Activated CD8-positive, alpha-beta memory T cell treated with anti-CD3 and anti-CD28 coated beads, Interleukin-2, amount 50 U/mL, for 4 hours (primary cell): ENCODE measurements at places on chromosomes 4 and X.

DNA sequence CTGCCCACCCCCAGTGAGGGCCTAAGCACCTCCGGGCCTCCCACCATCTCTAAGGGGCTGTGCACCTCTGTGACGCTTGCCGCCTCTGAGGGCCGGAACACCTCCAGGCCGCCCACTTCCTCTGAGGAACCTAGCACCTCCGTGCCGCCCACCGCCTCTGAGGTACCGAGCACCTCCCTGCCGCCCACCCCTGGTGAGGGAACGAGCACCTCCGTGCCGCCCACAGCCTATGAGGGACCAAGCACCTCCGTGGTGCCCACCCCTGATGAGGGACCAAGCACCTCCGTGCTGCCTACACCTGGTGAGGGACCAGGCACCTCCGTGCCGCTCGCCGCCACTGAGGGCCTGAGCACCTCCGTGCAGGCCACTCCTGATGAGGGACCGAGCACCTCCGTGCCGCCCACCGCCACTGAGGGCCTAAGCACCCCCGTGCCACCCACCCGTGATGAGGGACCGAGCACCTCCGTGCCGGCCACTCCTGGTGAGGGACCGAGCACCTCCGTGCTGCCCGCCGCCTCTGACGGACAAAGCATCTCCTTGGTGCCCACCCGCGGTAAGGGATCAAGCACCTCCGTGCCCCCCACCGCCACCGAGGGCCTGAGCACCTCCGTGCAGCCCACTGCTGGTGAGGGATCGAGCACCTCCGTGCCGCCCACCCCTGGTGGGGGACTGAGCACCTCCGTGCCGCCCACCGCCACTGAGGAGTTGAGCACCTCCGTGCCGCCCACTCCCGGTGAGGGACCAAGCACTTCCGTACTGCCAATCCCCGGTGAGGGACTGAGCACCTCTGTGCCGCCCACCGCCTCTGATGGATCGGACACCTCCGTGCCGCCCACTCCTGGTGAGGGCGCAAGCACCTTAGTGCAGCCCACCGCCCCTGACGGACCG is 977 bp downstream of the MAGEE1 start:
- DNase-seq = peak; percentile 55

DNA sequence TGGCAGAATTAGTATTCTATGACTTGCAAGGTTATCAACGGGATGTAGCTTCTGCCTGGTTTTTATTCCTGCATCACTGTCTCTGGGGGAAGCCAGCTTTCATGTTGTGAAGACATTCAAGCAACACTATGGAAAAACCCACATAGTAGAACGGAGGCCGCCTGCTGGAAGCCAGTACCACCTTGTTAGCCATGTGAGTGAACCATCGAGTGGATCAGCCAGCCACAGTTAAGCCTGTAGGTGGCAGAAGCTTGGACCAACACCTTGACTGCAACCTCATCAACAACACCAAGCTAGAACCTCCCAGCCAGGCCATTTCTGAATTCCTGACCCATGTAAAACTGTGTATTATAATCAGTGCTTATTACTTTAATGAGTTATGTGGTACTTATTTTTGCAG is 538.2 kb downstream of the KCNIP4 start:
- no peak for DNase-seq

- no peak for DNase-seq
These were observed 161.0 kb upstream of the RASGEF1B start for GRCh38 chr4:81632581-81633299.

DNA sequence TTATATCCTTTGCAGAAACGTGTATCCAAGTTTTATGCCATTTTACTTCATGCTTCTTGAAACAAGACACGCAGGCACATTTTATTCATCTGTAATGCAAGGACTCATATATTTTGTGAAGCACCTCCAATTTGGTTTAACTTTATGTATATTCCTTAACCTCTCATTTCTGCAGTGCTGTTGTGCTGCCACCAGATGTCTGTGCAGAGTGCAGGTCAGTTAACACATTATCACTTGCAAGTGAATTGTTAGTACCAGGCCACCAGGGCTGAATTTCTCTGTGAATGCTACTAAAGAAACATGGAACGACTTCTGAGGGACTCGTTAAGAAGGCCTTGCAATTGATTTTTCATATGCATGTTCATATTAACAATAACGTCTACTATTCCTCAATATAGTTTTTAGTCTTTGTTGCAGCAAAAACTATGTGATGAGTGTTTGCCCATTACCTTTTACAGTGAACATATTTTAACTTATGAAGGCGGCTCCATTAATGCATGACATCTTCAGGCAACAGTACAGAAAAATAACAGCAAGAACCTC is 770.3 kb downstream of the NLGN4X start:
- no peak for DNase-seq

GRCh38 chr4:164096766-164097518 is 602.5 kb downstream of the TMA16 start:
- DNase-seq = no peak

GRCh38 chr4:124710015-124710741 is 2.4 kb downstream of the ANKRD50 start:
- DNase-seq = no peak

DNA sequence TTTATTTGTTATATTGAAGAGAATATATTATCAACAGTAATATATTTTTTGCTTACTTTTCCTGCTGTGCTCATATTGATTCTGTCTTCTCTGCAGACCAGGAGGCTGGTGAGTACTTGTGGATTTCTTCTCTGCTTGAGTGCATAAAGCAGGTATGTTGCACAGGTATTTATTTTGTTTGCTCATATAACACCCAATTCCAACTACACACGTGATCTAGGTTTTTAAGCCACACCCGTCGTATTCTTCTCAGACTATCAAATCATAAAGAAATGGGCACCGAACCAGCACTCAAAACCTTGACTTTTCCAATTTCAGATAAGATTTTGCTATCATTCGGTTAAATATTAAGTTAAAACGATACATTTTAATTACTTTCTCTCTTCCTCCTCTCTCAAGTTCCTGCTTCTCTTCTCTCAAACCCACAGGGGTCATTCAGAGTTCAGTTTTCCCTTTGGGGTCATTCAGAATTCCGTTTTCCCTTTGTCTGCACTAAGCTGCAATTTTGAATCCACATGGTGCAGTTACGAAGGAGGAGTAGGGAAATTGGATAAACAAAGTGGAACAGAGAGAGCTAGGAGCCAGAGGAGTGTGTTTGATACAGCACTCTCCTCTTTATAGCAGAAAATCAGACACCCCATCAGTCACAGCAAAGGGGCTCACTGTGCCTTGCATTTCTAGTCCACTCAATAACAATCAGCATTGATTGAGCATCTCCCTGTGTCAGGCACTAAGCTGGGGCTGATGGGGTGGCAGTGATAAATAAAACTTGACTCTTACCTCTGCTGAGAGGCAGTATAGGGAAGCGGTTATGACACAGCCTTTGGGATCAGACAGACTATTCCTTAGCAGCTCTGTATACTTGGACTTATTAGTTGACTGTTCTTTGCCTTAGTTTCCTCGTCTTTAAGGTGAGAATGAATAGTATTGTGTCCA is at the start of gene ADH1C:
ADH1C (minus strand) TSS at position 145 of the 936 bp plus-strand sequence; CDS start at position 74, 71 bp downstream.
- DNase-seq = no peak

DNA sequence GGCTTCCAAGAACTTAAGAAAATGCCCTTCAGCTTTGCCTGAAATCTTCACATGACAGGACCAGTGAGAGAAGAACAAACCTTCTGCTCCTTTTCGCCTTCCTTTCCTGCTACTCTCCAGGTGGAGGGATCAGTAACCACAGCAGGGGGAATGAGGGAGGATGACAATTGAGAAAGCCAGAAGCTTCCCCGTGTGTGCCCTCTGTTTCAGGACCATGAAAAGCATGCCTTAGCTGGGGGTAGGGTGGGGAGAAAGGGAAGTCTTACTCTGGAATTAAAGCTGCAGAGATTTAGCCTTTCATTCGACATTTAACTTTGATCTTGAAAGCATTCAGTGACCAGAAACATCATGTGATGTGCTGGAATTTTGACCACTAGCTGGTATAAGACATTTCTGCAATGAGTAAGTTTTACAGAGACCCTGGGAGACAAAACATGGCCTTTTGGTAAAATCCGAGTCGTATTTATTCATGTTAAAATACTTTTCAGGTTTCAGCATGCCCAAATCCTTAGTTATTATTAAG is 10.6 kb upstream of the PUDP start:
- no peak for DNase-seq

DNA sequence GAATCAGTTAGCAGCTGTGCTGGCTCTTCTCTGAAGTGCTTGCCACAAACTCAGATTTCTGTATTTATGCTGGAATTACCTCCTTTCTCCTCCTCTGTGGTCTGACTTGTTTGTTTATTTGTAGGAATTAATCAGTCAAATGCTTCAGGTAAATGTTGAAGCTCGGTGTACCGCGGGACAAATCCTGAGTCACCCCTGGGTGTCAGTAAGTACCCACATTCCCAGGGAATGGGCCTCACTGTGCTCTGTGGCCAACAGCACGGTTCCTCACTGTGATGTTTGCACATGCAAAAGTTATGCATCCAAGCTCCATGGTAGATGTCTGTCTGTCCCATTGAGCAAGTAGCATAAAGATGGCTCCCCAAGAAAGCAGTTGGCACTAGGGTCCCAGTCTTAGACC is 169.9 kb downstream of the DCLK2 start:
- DNase-seq = no peak

GRCh38 chr4:84051639-84052038 is 447.5 kb downstream of the NKX6-1 start:
- DNase-seq = no peak

- no peak for DNase-seq
These were observed 72.6 kb downstream of the GPR82 start for GRCh38 chrX:41796577-41796976.

DNA sequence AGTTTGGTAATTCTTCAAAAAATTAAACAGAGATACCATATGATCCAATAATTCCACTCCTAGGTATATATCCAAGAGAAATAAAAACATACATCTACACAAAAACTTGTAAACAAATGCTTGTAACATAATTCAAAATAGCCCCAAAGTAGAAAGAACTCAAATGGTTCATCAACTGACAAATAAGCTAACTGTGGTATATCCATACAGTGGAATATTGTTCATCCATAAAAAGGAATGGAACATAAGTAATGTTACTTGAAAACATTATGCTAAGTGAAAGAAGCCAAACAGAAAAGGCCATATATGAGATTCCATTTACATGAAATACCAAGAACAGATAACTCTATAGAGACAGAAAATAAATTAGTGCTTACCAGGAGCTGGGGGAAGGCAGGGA is 13.4 kb downstream of the RBBP7 start:
- no peak for DNase-seq

- no peak for DNase-seq
These were observed 918.7 kb upstream of the POU3F4 start for GRCh38 chrX:82589410-82589809.

DNA sequence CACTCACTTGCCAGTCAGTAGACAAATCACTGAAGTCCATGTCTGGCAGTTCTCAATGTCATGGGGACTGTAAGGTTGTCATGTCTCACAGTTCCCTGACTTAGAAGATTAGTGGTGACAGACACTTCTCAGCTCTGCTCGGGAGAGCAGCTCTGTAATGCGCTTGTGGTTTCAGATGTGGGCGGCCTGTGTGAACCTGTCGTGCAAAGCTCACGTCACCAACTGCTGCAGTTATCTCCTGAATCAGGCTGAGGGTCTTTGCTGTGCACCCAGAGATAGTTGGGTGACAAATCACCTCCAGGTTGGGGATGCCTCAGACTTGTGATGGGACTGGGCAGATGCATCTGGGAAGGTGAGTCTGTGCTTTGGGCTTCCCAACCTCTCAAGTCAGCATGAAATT is at the start of gene IL9R:
IL9R (plus strand) TSS at position 261 of the 400 bp plus-strand sequence; CDS start at position 325, 64 bp downstream.
- DNase-seq = peak; percentile 50

GRCh38 chr4:38858097-38858420 is 1.4 kb upstream of the TLR6 start:
- DNase-seq = no peak

- DNase-seq = no peak
These were observed 447.8 kb downstream of the NLGN4X start for GRCh38 chrX:5780821-5781220.

GRCh38 chrX:14832151-14832550 is 40.7 kb downstream of the FANCB start:
- DNase-seq = no peak

DNA sequence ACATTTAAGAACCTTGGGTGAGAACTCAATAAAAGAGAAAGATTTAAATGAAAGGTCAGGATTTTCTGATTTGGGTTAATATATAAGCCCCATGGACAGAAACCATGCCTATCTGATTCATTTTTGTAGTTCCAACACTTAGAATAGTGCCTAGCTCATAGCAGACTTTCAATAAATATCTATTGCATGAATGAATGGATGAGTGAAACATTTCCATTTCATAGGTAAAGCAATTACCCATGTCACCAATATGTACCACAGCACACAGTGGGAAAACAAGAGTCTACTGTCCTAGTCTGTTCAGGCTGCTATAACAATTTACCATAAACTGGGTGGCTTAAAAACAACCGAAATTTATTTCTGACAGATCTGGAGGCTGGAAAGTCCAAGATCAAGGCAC is 63.9 kb upstream of the PTPN13 start:
- no peak for DNase-seq

DNA sequence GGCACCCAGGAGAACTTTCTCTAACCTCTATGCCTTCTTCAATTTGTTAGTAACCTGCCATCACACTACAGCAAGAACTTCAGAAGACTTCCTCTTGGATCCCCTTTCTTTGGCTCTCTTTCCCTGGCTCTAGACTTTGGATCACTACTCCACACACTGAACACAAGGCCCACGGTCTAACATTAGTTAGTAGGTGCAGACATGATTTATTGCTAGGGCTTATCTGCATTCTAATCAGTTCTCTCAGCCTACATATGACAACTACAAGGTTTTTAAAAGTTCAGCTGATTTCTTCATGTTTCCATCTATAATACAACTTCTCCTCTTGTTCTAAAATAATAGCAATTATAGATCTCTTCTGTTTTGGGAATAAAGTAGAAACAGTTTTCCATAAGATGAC is 209.1 kb upstream of the ANXA10 start:
- no peak for DNase-seq

DNA sequence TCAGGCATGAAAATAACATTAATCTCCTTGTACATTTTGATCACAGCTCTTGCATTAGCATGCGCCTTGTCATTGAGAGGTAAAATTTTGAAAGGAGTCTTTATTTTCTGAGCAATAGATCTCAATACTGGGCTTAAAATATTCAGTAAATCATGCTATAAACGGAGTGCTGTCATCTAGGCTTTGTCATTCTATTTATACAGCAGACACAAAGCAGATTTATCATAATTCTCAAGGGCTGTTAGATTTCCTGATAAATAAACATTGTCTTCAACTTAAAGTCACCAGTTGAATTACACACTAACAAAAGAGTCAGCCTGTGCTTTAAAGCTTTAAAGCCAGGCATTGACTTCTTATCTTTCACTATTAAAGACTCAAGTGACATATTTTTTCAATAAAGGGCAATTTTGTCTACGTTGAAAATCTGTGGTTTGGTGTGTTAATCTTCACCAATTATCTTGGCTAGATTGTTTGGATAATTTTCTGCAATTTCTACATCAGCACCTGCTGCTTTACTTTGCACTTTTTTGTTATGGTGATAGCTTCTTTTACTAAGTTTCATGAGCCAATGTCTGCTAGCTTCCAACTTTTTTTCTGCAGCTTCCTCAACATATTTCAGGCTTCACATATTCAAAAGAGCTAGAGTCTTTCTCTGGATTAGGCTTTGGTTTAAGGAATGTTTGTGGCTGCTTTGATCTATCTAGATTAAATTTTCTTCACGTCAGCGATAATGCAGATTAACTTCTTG is 27.9 kb upstream of the UGT2B4 start:
- no peak for DNase-seq
